Suppressor macrophage treated with lipopolysaccharide for 4 hours (primary cell): ENCODE measurements at places on chromosomes 5 and 9.

- DNase-seq, result no peak
These were observed 529.3 kb downstream of the BNC2 start for GRCh38 chr9:16341177-16341576.

DNA sequence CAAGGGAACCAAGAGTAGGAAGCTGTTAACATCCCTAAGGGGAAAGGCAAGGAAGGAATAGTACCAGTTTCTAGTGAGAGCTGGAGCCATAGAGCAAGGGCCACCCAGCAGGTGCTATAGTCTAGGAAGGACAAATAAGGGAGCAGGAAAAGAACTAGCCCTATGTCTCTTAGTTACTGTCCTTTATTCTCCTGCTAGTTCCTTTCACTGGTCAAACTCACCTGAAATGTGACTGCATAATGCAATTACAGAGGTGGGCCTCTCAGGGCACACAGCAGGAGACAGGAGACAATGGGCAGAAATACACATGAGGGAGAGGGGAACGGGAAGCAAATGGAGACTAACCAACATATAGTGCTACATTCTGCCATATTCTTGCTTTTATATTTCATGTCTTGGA lies 26.7 kb upstream of the FRMPD1 start:
- no peak for DNase-seq

- DNase-seq, result peak; percentile 23
These were observed at the start of gene NPR3 for GRCh38 chr5:32710550-32711361. Gene NPR3 (plus strand): TSS chr5:32711321. CDS start chr5:32711777, 456 bp downstream.

GRCh38 chr5:155309021-155309746 lies 295.6 kb downstream of the KIF4B start:
- DNase-seq, result no peak
